NCI-H510A treated with DMSO at 0.1 percent for 48 hours (cell line): ENCODE measurements at places on chromosomes 3 and 15.

DNA sequence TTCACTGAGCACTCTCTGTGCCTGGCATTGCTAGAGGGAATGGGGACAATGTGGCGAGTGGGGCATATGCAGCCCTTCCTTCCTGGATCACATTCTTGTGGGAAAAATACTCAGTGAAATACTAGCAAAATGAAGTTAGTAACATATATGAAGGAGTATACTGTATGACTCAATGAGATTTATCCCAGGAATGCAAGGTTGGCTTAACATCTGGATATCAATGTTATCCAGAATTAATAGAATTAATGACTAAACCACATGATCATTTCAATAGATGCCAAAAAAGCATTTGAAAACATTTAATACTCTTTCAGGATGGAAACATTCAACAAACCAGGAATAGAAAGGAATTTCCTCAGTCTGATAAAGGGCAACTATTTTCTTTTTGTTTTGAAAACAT lies 27.5 kb downstream of the AMOTL2 start:
- no peak for DNase-seq

- no peak for DNase-seq
These were observed 104.0 kb downstream of the NR1I2 start for GRCh38 chr3:119885746-119886530.

DNA sequence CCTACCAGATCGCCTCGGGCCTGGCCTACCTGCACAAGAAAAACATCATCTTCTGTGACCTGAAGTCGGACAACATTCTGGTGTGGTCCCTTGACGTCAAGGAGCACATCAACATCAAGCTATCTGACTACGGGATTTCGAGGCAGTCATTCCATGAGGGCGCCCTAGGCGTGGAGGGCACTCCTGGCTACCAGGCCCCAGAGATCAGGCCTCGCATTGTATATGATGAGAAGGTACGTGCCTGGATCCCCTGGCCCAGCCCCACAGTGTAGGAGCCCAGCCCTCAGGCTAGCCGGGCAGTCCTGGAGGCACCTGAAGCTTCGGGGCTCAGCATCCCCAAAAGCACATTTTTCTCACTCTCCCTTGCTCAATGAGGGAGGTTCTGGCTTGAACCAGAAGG lies 135.8 kb downstream of the LRRK1 start:
- DNase-seq: no peak

DNA sequence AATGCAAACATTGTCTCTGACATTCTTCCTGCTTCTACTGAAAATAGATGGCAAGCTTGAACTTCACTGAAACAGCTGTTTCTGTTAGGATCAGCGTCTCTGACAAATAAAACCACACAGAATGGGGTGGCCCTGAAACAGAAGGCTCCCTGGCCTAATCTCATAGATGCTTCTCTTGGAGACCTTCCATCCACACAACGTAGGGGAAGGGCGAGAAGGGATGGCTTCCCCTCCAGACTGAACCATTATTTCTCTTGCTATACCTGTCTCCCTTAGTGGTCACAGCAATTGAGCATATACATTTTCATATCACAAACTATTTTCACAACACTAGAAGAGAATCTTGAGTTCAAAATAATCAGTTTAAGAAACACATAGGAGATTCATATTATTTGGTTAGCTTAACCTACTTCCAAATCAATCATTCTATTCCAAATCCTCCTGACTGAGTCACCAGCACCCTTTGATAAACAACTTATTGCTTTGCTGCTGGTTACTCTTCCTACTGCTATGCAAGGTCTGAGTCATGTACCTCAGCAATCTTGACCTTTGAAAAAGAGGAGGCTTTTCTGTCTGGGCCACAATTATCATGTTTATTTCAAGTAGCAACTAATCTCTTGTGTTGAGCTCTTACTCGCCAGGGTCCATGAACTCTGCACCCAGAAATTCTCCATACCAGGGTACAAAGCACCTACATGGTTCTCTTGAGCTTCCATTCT lies 45.5 kb downstream of the CBLB start:
- DNase-seq: no peak

GRCh38 chr3:112010636-112011035 lies 11.9 kb downstream of the TAGLN3 start:
- no peak for DNase-seq

- no peak for DNase-seq
These were observed 33.2 kb downstream of the TPRG1 start for GRCh38 chr3:189204937-189205336.

DNA sequence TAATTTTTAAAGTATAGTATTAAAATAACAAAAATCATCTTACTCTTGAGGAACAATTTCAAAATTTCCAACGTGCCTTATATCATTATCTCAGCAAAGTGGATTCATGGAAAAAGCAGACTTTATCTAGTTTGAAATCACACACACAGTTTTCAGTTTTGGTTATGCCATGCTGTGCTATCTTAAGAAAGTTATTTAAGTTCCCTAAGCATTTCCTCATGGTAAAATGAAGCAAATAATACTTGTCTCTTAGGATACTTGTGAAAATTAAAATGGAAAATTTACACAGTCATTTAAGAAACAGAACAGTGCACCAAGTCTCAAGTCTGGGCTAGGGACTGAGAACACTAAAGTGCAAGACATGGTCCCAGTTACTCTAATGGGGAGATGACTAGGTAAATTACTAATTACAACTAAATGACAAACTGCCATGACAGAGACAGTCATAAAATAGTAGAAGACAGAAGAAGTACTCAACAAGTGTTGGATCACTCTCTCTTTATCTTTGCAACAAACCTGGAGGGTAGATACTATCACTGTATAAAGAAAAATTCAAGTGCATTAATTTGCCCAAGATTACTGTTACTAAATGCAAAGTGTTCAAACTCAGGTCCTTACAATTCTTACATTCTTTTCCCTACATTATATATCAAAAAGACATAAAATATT lies 44.8 kb downstream of the DMXL2 start:
- no peak for DNase-seq

- no peak for DNase-seq
These were observed 44.6 kb downstream of the GASK1A start for GRCh38 chr3:43023746-43024145.

GRCh38 chr3:195715583-195716266 lies 5.1 kb upstream of the MUC20 start:
- no peak for DNase-seq

DNA sequence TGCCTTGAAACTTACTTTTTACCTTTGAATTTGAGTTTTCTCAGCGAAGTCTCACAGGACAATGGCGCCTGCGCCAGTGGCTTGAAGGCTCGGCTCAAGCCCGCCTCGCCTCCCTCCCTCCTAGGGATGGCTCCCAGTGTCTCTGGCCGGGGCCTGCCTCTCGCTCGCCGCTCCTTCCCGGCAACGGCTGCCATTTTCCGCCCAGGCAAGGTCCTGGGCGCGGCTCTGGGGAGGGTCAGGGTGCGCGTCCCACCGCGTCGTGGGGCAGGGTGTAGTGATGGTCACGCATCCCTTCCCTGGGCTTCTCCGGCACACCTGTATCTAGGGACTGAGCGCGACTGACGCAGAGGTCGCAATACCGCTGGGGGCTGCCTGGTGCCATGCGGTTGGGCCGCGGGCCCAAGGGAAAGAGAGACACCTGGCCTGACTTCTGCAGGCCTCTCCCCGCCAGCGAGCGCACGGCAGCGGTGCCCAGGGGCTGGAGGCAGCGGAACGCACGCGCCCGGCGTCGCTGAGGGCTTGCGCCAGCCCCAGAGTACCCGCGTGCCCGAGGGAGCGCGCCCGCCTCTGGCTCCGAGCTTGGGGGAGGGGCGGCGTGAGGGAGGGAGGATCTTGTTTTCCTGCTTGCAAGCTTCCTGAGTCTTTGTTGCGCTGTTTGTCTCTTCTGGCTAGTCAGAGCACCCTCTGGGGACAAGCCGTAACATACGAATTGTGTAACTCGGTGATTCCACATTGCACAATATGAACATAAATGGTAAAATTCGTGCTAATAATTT lies 20.7 kb upstream of the FEM1B start:
- DNase-seq: peak; percentile 78

DNA sequence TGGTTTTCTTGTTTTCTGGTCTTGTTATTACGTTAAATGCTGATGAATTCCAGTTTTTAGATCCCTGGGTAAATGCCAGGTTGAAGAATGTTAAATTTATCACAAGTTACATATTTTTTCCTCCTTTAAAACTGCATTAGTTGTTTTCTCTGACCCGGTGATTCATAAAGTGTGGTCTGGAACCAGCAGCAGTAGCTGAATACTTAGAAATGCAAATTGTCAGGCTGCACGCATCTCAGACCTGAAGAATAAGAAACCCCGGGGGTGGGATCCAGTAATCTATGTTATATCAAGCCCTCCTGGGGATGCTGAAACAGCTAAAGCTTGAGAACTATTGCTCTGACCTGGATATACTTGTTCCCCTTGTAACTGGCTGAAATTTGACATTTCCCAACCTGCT lies 69.1 kb downstream of the PEX5L start:
- no peak for DNase-seq

DNA sequence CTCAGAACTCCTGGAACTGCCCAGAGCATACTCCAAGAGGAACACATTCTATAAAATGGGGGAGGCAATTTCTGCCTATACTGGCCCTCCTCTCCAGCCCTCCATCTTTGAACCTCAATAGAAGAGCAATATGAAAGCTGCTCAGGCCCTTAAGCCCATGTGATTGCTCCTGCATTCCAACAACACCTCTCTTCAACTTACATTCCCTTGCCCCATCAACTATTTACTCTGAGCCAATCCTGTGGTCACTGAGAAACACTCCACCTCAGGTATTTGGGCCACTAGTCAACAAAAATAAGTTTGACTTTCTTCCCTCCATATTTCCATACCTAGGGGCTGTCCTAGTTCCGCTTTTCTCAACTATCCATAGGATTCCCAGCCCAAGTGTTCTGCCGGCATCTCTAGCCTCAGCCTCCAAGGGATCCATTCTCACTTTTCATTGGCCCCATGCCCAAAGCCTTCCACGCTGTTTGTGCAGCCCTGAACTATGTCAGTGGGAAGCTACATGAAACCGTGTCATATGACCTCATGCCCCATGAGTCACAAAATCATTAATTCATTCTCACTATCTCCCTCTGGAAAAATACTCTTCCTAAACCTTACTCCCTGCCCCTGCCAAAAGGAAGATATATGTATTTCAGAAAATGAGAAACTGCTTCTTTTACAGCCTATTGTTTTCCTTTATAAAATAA lies 61.6 kb downstream of the GJD2 start:
- no peak for DNase-seq

GRCh38 chr3:188196232-188196990 lies 42.5 kb downstream of the LPP start:
- DNase-seq: no peak

- no peak for DNase-seq
These were observed 23.1 kb downstream of the CD47 start for GRCh38 chr3:108067768-108068167.
